ENCODE measurements at places on chromosomes 5 and 9. TPM values are rescaled to one million over a fixed set of nuclear protein-coding genes. Genes with fewer than 3 reads are reported as not detected.

DNA sequence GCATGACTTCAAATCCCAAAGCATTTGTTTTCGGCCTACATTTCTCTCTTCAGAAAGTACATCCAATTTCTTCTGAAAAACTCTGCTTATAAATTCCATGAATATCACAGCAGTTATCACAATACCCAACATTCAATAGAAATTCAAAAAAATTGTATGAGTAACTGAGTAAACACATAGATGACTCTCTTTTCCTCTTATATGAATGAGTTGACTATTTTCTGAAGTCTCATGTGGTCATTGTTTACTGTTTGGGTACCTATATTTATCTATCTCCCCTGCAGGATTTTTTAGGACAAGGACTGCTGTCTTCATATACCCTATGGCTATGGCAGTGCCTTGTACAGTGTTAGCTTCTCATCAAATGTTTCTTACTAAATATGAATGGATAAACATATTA lies 157.1 kb downstream of the HTR1A start:
- no peak for DNase-seq

The CMYA5 gene
- under 0.01 TPM for total RNA-seq

DNA sequence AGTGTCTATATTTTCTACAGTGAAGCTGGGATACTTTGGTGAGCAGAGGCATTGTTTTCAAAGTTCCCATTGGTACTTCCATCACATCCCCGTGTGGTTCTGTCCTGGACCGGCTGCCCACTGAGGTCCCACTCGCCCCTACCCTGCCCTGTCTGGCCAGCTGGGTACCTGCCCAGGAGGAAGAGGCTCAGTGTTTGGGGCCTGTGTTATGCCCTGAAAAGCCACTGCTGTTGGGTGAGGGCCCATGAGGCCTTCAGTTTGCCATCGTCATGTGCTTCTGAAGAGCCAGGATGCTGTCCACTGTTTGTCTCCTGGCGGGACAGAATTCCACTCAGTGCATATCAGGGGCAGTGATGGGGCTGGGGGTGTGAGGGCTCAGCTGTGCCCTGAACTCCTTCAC lies 2.6 kb upstream of the CEP72 start:
- DNase-seq = no peak

The FSTL4 gene
- total RNA-seq = not detected

The SOHLH1 gene
- total RNA-seq = not detected

DNA sequence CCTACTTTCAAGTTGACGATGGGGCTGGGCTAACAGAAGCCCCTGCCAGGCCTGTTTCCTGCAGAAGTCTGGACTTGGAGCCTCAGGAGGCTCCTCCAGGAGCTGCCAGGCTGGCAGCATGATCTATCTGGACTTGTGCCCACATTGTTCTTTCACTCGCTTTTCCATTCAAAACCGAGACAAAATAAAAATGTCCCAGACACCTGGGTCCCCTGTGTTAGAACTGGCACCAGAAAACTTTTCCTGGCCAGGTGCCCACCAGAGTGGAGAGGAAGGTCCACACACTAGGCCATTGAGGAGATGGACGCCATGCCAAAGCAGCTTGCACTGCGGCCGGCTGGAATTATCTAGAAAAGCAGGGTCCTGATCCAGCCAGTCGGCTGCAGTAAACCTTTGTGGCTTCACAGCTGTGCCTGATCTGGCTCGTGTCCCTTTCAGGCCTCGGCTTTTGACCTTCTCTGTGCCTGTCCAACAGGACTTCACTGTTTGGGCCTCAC lies 78.2 kb downstream of the GCNT1 start:
- DNase-seq = peak; percentile 4

DNA sequence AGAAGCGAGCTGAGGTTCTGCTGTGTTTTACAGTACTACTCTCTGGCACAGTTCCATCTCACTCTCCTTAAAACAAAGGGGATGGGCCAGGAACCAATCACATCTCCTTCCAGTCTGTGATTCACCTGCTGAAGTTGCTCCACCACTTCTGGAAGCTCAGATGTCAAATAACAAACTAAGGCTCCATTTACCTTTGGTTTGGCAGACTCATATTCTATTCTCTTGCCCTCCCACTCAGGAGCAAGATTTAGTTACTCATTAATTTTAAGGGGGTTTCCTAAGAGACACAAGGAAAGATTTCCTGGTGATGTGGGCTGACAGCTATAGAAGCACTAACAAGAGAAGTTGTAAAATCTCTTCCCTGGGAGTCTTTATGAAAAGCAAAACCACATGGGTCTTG lies 37.8 kb upstream of the KIF2A start:
- no peak for DNase-seq

All from pulmonary artery endothelial cell (primary cell).